ENCODE measurements at places on chromosomes 11 and 22.

DNA sequence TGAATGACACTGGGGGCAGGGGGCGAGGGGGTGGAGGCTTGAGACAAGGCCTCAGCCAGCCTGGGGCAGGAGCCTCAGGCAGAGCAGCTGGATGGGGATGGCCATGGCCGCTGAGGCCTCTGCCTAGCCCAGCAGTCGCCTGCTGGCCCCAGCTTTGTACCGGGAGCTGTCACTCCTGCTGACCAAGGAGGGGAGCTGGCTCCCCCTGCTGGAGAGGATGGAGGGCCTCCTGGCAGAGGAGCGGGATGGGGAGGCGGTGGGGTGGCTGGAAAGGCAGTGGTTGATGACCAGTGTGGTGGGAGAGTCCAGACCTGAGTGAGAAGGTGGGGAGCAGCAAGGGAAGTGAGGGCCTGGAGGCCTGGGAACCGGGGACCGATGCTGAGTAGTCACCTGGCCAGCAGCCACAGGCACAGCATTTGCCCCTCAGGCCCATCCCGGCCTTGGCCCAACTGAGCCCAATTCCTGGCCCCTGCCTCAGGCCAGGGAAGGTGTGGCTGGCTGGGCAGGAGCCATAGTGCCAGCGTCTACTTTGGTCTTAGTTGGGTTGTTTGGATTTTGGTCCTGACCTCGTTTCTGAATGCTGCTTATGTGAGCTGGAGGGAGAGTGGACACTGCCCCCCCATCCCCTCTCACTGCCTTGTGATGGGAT lies 6.0 kb upstream of the SUSD2 start:
- peak; percentile 28 for DNase-seq

GRCh38 chr11:114175706-114176105 lies 116.2 kb downstream of the ZBTB16 start:
- DNase-seq = no peak

GRCh38 chr22:23263651-23264555 lies 83.6 kb downstream of the BCR start:
- no peak for DNase-seq

DNA sequence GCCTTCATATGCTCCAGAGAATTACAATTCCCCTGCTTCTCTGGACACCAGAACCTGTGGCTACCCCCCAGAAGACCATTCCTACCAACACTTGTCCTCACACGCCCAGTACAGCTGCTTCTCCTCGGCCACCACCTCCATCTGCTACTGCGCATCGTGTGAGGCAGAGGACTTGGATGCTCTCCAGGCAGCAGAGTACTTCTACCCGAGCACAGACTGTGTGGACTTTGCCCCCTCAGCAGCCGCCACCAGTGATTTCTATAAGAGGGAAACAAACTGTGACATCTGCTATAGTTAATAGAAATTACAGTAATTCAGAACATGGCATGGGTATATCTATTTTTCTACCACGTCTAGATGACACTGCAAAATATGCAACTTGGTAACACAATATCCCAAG lies 9.8 kb downstream of the POU2AF3 start:
- DNase-seq = no peak
